Neuronal stem cell (in vitro differentiated cells): ENCODE measurements at places on chromosomes 3 and 15.
A peak's percentile ranks its signal among the peaks of the same experiment; 100 is the strongest.

- H3K4me3 ChIP-seq, result no peak overlapping the region
- DNase-seq, result no peak
- no peak overlapping the region for H3K27ac ChIP-seq
- no peaks in the 10 kb centered on the region for H3K27me3 ChIP-seq
Measured at GRCh38 chr3:94414418-94414817, 351.6 kb downstream of the NSUN3 start.

GRCh38 chr15:99734575-99734974 is 1.3 kb upstream of the LYSMD4 start:
- no peak overlapping the region for H3K4me3 ChIP-seq
- no peak for DNase-seq
- no peaks in the 10 kb centered on the region for H3K36me3 ChIP-seq
- no peak overlapping the region for H3K27ac ChIP-seq

DNA sequence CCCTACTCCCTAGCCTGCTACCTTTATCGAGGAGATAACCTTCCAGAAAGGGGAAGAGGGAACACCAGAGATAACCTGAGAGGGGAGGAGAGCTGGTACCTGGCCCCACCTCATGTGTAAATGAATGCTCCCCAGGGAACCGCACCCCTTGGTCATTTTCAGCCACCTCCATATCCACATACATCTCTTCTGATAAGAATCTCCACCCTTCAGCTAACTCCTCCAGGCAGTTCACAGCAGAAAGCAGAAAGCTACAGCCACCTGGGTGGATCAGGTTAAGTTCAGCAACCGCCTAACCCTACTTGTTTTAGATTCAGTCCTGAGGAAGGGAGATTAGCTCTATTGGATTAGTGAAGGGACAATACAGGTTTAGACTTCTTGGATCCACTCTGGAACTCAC is 38.0 kb upstream of the TIMP4 start:
- no peaks in the 10 kb centered on the region for H3K4me1 ChIP-seq
- no peak overlapping the region for H3K4me3 ChIP-seq
- no peaks in the 10 kb centered on the region for H3K27me3 ChIP-seq

- no peak overlapping the region for H3K4me3 ChIP-seq
- H3K36me3 ChIP-seq, result no peaks in the 10 kb centered on the region
- no peaks in the 10 kb centered on the region for H3K27me3 ChIP-seq
- H3K27ac ChIP-seq, result no peak overlapping the region
- no peaks in the 10 kb centered on the region for H3K4me1 ChIP-seq
Measured at GRCh38 chr3:62007036-62007435, 366.3 kb downstream of the FEZF2 start.

DNA sequence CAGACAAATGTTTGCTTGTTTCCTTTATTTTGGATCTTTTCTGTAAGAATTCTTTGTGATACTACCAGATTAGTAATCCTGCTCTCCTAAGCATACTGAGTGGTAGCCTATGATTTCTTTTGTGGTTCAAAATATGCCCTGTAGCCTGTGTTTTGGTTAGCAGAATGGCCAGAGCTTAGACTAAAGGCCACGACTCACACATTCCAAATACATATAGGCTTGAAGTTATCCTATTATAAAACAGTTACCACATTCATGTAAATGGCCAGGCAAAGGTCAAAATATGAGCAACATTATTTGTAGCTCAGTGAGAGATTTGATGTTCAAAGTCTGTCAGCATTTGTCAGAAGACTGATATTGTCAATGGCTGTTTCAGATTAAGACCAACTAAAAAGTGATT is 84.5 kb downstream of the MITF start:
- no peaks in the 10 kb centered on the region for H3K4me1 ChIP-seq
- no peak overlapping the region for H3K4me3 ChIP-seq
- no peaks in the 10 kb centered on the region for H3K27me3 ChIP-seq

DNA sequence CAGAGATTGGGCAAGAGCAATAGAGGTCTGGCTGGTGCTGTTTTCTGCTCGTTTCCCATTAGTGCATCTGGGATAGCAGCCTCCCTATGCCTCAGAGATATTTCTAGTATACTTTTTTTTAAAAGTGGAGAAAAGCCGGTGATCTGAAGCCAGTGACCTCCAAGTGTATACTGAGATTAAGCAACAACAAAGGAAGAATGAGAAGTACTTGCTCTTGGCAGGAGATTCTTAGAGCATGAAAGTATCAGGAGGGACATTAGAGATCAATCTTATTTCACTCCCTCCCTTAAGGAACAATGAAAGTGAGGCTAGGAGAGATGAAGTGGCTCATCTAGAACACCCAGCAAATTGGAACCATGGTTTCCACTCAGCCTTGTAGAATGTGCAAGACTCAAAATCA is 423.3 kb downstream of the SOX2 start:
- H3K36me3 ChIP-seq, result no peaks in the 10 kb centered on the region
- peaks cover 5% of the 10 kb centered on the region for H3K4me1 ChIP-seq
- no peaks in the 10 kb centered on the region for H3K27me3 ChIP-seq

GRCh38 chr3:177451864-177452830 is 254.9 kb upstream of the TBL1XR1 start:
- H3K27me3 ChIP-seq, result no peaks in the 10 kb centered on the region
- H3K27ac ChIP-seq, result no peak overlapping the region
- no peaks in the 10 kb centered on the region for H3K36me3 ChIP-seq
- DNase-seq, result peak; percentile 14

GRCh38 chr3:172700256-172700655 is 10.6 kb downstream of the NCEH1 start:
- H3K4me1 ChIP-seq, result peaks cover 5% of the 10 kb centered on the region
- H3K36me3 ChIP-seq, result no peaks in the 10 kb centered on the region
- H3K27me3 ChIP-seq, result peaks cover 1% of the 10 kb centered on the region
- no peak overlapping the region for H3K4me3 ChIP-seq
- no peak for DNase-seq

DNA sequence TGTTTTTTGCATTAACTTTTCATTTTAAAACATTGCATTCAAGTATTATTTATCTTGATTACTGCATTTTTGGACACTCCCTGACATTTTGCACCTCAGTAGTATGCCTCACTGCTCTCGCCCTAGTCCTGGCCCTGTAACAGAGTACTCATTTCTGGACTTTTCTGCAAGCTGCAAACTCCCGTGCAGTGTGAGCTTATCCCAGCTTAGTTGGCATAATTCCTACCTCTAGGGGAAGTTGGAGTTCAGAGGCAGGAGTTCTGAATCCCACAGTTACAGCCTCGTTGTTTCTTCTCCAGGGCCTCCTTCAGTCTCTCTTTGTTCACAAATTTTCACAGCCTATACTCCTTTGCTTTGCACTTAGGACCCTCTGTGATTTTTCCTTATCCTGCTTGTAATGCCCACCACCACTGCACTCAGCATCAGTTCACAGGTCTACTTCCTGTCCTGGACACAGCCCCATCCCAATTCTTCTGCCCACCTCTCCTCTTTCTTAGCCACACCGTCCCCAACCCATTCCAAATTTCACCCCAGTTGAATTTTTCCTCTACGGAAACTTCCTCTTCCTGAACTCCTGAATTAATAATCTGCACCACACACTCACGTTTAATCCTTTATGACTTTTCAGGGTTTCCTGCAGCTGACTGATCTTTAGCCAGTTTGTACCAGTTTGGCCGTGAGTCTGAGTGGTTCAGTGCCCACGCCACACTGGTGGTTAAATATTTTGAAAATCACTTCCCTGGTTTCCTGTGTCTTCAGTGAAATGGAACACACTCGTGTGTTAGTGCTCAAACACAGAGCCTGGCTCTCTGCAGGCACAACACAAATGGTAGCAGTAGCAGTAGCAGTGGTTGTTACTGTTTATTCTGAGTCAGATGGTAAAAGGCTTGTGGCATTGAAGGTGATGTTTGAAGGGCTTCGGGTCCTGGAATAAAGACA is 6.3 kb upstream of the CTSH start:
- H3K4me1 ChIP-seq, result no peaks in the 10 kb centered on the region
- H3K27me3 ChIP-seq, result no peaks in the 10 kb centered on the region
- no peaks in the 10 kb centered on the region for H3K36me3 ChIP-seq
- no peak for DNase-seq

GRCh38 chr3:139948898-139949297 is 13.9 kb downstream of the CLSTN2 start:
- no peak overlapping the region for H3K4me3 ChIP-seq
- H3K4me1 ChIP-seq, result no peaks in the 10 kb centered on the region
- no peaks in the 10 kb centered on the region for H3K36me3 ChIP-seq

DNA sequence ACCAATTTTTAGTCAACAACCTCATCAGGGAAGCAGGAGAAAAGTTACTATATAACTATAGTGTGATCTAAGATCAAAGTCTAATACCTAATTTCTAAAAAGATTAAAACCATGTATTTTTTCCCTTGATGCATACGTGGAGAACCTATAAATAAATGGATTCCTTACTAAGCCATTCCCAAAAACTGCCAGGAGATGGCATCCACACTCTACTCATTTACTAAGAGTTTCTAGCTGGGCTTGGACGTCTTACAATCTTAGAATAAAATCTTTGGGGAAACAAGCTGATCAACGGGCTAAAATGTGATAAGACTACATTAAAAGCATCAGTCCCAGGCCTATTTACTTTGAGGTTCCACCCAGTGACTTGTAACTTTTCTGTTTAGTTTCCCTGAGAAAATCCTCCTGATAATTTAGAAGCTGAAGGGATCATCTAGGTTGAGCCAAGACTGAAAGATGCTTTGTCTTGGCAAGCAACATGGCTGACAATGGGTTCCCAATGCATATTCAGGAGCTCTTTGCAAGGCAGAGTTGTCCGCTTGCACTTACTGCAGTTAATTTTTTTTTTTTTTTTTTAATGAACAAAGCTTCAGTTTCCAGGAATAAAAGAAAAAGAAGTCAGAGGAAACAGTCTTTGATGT is 85.5 kb upstream of the FGF12 start:
- H3K36me3 ChIP-seq, result no peaks in the 10 kb centered on the region
- H3K27ac ChIP-seq, result no peak overlapping the region
- no peaks in the 10 kb centered on the region for H3K27me3 ChIP-seq
- no peak overlapping the region for H3K4me3 ChIP-seq

- DNase-seq, result no peak
- no peak overlapping the region for H3K27ac ChIP-seq
- no peaks in the 10 kb centered on the region for H3K36me3 ChIP-seq
- H3K4me1 ChIP-seq, result no peaks in the 10 kb centered on the region
Measured at GRCh38 chr3:153348457-153349107, 186.6 kb downstream of the RAP2B start.

- H3K27ac ChIP-seq, result no peak overlapping the region
- no peaks in the 10 kb centered on the region for H3K4me1 ChIP-seq
- no peaks in the 10 kb centered on the region for H3K27me3 ChIP-seq
- no peak overlapping the region for H3K4me3 ChIP-seq
- no peaks in the 10 kb centered on the region for H3K36me3 ChIP-seq
Measured at GRCh38 chr3:101281521-101282030, 38.8 kb downstream of the IMPG2 start.

GRCh38 chr3:126113733-126114442 is 30.0 kb upstream of the SLC41A3 start:
- H3K27ac ChIP-seq, result no peak overlapping the region
- H3K4me3 ChIP-seq, result no peak overlapping the region
- DNase-seq, result no peak

DNA sequence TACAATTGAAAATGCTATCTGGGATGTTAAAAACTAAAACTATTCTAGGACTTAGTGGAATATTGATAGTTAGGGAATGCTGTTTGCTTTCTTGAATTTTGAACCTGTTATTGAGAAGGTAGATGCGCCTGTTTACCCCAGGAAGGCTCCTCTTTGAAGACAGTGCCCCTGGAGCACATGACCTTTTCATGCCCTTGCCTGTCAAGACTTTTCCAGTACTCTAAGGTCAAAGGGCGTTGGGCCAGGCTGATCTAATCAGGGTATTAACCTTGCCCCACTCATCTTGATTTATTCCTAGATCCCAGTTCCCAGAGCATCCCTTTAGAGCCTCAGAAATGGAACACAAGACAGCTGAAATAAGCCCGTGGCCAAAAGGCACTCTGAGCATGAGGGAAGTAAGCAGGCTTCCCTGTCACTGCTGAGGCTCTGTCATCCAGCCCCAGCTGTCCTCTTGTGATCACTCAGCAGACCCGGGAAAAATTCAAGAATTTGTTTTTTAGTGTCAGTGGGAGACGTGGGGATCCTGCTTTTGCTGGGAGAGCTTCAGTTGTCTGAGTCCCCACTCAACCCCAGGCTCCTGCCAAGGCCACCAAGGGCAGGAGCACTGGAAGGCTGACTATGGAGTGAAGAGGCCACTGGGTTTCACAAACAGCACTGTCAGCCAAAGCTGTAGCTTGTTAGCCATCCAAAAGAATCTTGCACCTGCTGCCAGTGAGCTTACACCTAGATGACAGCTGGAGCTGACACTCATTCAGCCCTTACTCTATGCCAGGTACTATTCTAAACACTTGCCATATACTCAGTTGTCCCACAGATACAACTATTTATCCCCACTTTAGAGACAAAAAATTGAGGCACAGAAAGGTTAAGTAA is 169.0 kb downstream of the PGPEP1L start:
- H3K4me3 ChIP-seq, result no peak overlapping the region
- no peak for DNase-seq
- H3K27me3 ChIP-seq, result no peaks in the 10 kb centered on the region
- peaks cover 20% of the 10 kb centered on the region for H3K36me3 ChIP-seq
- H3K4me1 ChIP-seq, result peaks cover 5% of the 10 kb centered on the region

DNA sequence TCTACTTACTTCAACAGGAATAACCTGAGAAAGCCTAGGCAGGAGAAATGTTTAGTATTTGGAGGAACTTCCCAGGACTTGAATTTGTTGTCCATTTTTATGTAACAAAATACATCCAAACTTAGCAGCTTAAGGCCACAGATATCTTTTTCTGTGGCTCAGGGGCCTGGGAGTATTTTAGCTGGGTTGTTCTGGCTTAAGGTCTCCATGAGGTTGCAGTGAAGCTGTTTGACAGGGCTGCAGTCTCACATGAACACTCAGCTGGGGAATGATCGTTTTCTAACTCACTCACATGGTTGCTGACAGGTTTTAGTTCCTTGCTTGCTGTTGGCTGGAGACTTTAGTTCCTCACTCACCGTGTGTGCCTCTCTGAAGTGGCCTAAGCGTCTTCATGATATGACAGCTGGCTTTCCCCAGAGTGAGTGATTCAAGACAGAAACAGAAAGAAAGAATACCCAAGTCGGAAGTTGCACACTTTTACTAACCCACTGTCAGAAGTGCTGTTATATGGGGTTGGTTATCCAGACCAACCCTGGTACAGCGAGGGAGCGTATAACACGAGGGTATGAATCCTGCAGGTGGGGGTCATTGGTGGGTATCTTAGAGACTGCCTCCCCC is 229.7 kb upstream of the TBL1XR1 start:
- no peaks in the 10 kb centered on the region for H3K27me3 ChIP-seq
- no peak overlapping the region for H3K27ac ChIP-seq
- no peak for DNase-seq
- peaks cover 16% of the 10 kb centered on the region for H3K4me1 ChIP-seq
- no peak overlapping the region for H3K4me3 ChIP-seq

DNA sequence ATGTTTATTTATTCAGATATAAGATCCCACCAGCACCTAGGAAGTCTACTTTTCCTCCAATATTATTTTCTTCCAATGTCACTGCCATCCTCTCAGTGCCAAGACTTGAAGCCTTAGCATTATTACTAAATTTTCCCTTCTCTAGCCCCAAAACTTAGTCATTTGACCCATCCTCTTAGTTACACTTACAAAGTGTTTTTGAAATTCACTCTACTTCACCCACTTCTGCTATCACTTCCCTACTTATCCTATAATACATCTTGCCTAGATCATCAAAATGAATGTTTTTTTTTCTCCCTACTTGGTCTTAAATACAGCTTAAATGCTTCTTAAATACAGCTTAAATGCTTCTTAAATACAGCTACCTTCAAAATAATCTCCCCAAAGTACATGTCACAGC is 376.6 kb downstream of the RSL24D1 start:
- H3K36me3 ChIP-seq, result no peaks in the 10 kb centered on the region
- DNase-seq, result no peak
- H3K27ac ChIP-seq, result no peak overlapping the region
- no peaks in the 10 kb centered on the region for H3K27me3 ChIP-seq
- H3K4me3 ChIP-seq, result no peak overlapping the region
- H3K4me1 ChIP-seq, result no peaks in the 10 kb centered on the region
